ENCODE measurements at places on chromosomes 12 and 14.

DNA sequence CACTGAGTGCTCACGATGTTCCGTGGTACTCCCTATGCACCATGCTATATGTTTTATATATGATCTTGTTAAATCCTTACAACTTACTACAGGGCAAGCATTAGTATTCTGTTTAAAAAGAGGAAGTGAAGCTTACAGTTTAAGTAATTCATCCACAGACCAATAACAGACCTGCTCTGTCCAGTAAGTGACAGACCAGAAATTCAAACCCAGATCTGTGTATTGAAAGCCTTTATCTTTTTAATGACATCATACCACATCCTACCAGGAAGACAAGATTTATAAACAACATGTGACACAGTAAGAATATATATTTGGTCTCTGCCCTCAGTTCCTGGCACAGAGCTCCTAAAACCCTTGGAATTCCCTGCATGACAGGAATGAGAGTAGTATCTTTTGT is 206.5 kb downstream of the STXBP6 start:
- DNase-seq, result no peak

DNA sequence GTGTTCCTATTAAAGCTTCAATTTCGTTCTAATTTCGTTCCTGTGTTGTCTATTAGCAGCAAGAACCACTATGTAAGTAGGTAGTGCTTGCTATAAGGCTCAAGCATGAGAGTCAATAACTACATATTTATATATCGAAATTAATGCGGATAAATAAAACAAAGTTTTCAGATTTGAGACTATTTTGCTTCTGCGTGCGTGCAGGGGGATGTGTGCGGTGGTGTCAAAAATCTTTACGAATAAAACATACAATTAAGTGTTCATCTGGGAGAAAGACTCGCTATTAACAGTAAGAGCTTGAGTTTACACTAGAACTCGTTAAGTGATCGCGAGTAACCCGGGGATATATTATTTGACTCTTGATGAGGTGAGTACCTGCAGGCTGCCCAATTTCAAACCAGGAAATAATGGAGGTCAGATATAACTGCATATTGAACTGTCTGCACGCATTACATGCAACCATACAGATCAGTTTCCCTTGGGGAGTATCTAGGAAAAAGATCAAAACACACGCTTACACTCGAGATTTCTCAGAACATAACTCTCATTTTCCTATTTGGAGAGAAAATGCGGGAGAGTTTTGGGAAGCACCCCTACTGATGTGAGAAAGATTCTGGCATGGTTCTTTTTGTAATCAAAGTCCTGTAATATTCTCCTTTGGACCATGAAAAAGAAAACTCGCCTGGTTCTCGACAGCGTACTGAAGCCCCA is 813 bp downstream of the TWF1 start:
- no peak for DNase-seq

- DNase-seq, result no peak
These were observed 13.9 kb upstream of the PPP1CC start for GRCh38 chr12:110756611-110757010.

GRCh38 chr14:104731320-104732294 is 7.6 kb downstream of the ADSS1 start:
- no peak for DNase-seq

GRCh38 chr14:52590318-52590717 is 37.7 kb downstream of the GPR137C start:
- DNase-seq, result no peak

DNA sequence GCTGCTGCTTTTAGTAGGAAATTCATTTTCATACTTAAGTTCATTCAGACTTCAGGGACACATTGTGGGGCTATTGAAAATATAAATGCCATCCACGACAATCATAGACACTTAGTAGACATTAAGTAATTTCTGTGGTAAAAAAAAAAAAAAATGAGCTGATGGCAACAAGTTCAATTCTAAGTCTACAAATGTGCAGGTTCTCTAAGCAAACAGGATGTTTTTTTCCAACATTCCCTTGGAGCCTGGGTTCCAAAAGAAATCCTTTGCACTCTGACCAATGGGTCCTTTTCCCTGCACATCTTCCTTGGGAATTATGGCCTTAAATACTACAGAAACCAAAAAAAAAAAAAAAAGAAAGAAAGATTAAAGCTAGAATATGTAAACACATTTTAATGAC is 175.6 kb upstream of the HIF1A start:
- no peak for DNase-seq

DNA sequence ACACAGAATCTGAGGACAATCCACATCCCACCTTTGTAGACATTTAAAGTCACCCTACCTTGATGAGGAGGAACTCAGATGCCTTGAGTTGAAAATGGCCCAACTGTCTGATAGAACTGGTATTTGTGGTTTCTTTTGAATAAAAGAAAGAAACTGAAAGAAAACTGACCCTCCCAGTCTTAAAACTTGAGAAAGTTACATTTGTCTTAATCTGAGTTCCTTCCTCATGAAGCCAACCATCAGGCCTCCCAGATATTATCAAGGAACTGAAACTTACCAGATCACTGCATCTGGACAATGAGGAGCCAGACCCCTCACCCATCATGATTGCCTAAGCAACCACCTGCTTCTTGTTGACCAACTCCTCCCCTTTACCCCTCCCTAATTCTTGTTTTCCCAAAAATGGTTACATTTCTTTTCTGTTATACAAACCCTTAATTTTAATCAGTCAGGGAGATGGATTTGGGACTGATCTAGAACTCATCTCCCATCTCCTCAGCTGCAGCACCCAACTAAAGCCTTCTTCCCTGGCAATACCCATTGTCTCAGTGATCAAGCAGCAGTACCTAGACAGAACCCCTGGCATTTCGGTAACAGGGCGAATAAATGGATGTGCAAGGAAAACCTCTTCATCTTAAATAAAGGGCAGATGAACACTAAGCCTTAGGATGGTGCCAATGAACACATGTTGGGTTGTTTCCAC is 72.0 kb upstream of the RESF1 start:
- DNase-seq, result no peak

DNA sequence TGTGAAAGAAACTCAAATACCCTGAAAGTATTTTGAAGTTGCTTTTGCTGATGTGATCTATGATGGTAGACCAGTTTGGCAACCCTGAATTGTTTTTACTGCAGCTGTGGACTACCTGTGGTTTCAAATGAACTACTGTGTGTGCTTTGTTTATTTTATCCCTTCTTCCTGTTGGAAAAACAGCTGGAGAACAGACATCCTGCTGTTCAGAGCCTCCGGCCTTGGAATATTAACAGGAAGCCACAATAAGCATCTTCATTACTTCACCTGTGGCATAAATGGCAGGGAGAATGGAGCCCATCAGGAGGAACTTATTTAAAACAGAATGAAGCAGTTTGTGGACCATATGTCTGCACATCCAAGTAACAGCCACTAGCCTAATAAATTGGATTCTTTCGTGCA is 104.8 kb downstream of the DUSP6 start:
- DNase-seq, result no peak

DNA sequence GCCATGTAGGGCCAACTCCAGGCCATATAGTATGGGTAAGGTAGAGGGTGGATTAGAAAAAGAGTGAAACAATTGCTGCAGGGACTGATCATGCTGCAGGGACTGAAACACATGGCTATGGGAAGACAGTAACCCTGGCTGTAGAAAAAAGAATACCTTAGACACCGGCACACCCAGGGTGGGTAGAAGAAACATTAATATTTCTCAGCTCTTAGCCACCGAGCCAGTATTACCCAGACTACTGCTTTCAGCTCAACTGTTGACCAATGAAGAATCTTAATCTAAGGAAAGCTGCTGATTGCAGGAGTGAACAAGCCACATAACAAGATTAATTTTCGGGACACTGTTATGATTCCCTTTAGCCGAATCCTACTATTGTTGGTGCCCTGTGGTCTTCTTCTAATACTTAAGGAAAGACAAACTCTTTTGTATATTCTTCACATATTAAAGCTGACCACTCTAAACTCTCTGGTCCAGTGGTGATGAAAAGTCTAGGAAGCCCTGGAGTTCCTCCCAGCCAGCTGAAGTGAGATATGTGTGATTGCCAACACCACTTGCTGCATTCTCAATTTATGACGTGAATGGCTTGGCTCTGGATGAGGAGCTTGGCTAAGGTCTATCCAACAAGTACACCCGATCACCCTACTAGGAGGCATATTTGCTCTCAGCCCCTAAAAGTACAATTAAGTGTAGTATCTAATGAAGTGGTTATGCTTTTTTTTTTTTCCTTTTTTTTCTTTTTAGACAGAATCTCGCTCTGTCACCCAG is 69.2 kb downstream of the NOVA1 start:
- no peak for DNase-seq

- DNase-seq, result no peak
These were observed 35.5 kb downstream of the CCDC92 start for GRCh38 chr12:123936956-123937706.

GRCh38 chr12:116964054-116965050 is 53.6 kb downstream of the FBXW8 start:
- no peak for DNase-seq

DNA sequence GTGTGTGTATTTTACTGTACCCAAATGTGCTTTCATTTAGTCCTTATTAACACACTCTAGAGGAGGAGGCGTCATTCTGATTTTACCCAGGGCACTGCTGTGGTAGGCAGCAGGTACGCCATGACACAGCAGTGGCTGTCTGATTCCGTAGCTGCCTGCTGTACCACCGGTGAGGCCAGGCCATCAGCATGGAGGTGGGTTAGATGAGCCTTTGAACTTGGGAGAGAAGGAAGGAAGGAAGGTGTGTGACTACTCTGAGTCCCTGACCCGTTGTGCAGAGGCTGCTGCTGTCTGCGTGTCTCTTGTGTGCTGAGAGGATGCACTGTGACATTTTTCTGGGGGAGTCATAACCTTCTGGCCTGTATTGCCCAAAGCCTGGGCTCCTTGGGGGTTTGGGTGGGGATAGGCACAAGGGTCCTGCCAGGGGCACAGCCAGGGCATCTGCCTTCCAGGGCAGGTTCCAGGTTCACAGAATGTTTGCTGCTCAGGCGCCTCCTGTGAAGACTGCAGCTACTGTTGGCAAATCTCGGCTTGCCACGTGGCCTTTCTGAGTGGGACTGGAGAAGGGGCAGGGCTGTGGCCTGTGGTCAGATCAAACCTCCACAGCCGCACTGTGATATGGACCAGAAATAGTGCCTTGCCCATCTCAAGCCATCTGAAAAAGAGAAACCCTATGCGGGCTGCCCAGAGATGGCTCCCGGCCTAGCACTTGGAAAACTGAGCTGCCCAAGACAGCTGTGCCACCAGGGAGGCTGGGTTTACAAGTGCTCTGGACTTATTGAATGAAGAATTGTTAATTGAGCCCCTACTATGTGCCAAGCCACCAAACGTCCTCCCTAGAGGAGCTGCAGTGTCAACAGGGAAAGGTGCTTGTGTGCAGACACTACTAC is 47.1 kb downstream of the MLXIP start:
- DNase-seq, result no peak

DNA sequence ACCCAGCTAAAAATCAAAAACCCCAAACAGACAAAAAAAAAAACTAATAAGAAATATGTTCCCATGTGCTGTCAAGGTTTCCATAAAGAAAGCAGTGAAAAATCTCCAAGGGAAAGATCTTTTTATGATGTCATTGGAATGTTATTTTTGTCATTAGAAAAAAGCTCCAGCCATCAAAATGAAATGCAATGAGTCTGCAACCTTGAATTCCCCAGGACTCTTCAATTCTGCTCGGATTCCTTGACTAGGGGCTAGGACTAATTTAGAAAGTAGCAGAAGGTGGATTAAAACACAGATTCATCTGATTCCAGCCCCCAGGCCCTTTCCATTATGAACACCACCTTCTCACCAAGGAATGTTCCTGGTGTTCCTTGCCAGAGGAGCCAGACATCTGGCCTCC is 6.0 kb upstream of the PCNX1 start:
- no peak for DNase-seq

DNA sequence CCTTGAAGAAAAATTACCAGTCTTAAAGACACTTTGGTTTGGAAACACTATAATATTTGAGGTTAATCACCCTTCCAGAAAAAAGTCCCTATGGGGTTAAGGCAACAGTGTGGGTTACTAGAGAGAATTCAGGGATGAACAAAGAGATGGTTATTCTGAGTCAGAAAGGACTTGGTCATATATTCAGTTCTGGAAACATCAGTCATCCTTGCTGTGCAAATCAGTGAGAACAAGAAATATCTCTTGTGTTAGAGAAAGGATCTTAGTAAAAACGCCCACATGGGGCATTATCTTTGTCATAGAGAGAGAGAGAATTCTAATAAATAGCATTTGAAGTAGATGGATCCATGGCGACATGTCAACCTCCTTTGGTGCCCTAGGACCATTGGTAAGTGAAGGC is 59.4 kb upstream of the E2F7 start:
- DNase-seq, result no peak

- no peak for DNase-seq
These were observed 14.4 kb downstream of the PPTC7 start for GRCh38 chr12:110568752-110569151.

GRCh38 chr12:118102609-118103008 is 1.2 kb downstream of the VSIG10 start:
- no peak for DNase-seq

GRCh38 chr14:25400607-25401206 is 350.8 kb upstream of the STXBP6 start:
- DNase-seq, result peak; percentile 39

DNA sequence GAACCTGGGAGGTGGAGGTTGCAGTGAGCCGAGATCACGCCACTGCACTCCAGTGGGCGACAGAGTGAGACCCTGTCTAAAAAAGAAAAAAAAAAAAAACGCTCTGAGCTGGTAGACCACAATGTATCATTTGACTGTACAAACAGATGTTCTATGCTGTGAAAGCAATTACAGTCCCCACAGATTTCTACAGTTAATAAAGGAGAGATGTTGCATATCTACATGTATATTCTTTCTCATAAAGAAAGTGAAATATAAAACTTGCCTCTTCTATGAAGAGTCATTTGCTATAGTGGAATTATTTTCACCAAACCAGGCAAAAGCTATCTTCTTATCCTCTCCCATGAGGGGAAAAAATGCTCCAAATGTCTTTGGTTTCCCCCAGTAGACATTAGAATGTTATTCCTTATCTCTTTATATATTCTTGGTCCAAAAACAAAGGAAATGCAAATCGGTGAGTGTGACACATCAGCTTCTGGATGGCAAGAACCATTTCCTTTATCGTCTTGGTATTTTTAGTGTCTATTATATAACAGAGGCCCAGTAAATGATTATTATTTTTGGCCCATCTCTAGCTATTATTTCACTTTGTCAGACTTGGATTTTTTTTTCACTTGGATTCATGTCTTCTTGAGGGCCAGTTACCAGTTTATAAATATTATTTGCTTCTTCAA is 230.4 kb downstream of the SSPN start:
- DNase-seq, result no peak

DNA sequence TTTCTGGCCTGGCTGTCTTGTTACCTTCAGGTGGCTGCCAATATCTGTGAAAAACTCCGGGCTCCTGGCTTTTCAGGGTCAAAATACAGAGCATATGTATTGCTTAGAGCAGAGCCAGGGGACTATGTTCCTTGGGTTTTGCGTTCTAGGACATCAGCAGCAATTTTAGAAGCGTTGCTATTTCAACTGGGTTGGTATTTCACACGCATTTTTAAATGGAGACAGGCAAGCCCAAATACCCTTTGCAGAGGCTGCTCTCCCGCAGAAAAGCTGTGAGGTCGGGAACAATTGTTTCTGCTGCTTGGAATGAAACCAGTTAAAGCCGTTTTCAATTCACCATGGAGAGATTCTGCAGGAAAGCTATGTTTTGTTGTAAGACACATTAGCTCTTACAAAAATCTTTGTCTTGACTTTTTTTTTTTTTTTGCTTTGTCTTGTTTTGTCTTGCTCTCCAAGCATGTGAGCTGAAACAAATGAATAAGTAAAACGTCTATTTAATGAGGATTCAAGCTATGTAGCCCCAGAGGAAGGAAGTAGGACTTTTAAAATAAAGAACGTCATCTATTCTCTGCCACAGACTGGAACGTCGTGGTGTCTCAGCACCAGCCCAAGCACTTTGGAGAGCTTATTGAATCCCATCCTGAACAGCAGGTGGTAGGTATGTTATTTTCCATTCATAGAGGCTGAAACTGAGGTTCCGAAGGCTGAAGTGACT is 181.0 kb upstream of the TBX3 start:
- DNase-seq, result no peak

All from hypothalamus (tissue), 51 donors.